ENCODE measurements at places on chromosomes 3 and 15.

GRCh38 chr3:101812895-101813294 is 33.9 kb downstream of the NXPE3 start:
- DNase-seq = no peak

- no peak for DNase-seq
Observed at GRCh38 chr3:146382386-146382785, 87.0 kb downstream of the PLSCR2 start.

- no peak for DNase-seq
Observed at GRCh38 chr15:63015618-63016017, 26.9 kb upstream of the TPM1 start.

GRCh38 chr3:30477149-30477921 is 129.1 kb upstream of the TGFBR2 start:
- no peak for DNase-seq

DNA sequence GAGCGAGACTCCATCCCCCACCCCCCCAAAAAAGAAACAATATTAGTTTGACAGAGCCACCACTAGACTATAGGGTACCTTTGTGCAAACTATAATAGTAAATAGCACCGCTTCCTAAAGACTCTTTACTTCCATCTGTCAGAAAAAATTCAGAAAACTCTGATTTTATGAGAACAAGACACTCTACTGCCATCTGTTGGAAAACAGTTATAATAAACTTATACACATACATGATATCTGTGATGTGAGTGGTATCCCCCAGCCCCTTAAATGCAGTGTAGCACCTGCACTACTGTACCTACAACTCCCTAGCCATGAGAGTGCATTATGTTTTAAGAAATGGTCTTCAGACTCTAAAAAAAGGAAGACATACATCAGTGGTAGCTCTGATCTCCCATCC is 47.1 kb upstream of the CTDSPL start:
- no peak for DNase-seq

- no peak for DNase-seq
Observed at GRCh38 chr3:4888913-4889846, 90.1 kb upstream of the BHLHE40 start.

DNA sequence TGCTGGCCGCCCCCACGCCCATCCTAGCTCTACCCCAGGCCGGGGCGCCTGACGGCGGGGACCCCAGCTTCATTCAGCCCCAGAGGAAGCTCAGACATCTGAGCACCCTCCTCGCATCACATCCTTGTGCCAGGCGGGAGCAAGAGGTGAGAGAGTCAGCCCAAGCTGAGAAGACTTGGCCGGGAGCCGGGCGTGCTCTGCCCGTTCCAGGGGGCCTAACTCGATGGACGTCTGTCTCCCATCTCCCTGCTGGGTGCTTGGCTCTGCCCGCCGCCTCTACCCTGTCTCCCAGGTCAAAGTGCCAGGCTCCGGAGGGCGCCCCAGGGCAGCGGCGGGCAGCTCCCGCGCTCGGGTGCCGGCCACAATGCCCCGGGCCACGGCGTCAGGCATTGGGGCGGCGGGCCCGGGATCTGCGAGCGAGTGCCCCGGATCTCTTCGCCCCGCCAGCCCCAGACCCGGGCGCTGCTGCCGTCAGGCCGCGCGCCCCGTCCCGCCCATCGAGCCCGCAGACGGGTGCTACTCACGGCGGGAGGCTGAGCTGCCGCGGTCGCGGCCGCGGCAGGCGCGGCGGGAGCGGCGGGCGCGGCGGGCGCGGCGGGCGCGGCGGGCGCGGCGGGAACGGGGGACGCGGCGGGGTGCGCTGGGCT is 388 bp downstream of the DAPK2 start:
- DNase-seq = no peak

DNA sequence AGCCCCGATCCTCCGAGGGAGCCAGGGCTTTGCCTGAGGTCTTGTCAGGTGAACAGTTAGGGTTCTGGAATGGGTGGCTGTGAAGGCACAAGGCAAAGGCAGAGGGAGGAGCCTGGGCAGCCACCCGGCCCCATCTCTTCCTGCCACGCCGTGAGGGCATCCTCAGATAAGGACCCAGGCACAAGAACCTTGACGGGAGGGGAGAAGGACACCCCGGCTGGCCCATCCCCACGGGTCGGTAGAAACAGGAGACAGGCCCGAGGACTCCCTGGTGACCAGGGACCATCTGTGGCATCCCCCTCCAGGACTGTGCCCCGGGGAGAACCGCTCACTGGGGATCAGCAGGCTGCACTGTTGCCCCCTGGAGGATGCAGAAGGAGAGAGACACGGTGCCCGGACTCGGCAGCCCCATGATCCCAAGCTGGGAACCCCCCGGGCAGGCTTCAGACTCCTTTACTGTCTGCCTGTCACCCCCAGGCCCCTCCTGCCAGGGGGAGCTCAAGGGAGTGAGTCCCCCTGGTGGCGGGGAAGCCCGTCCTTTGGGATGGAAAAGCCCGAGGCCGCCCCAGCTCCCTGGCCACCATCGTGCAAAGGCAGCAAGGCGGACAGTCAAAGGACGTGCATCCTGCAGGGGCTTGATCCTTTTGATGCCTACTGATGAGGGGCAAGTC is 12.3 kb upstream of the PCSK6 start:
- no peak for DNase-seq

DNA sequence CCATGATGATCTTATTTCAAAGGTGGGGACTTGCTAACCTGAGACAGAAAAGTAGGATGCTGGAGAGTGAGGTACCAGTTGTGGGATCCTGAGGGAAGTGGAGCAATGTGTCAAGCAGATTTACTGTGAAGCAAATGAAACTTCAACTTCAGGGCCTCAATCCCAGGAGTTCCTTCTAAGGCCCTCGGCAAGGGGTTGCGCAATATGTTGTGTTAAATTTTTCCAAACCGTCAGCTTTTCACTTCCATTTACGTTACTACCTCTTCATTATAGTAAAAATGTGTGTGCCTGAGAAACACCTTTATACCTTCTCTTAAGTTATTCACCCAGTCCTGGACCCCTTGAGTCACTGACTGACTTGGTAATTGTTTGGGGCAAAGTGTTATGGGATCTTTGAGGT is 42.5 kb upstream of the KCNH8 start:
- no peak for DNase-seq

- no peak for DNase-seq
Observed at GRCh38 chr3:140056047-140056446, 121.1 kb downstream of the CLSTN2 start.

DNA sequence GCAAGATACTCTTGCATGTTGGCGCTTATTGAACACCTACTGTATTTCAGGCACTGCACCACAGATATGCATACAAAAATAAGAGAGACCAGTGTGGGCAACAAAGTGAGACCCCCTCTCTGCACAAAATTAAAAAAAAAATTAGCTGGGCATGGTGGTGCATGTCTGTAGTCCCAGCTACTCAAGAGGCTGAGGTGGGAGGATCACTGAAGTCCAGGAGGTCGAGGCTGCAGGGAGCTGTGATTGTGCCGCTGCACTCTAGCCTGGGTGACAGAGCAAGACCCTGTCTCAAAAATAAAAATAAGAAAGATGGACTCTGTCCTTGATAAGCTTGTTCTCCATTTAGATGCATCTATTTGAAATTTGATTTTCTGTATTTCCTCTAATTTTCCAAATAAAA is 20.8 kb downstream of the FEM1B start:
- no peak for DNase-seq

- no peak for DNase-seq
Observed at GRCh38 chr15:54424171-54424570, 445.9 kb downstream of the UNC13C start.

- DNase-seq = no peak
Observed at GRCh38 chr3:140584549-140584948, 93.3 kb upstream of the TRIM42 start.

DNA sequence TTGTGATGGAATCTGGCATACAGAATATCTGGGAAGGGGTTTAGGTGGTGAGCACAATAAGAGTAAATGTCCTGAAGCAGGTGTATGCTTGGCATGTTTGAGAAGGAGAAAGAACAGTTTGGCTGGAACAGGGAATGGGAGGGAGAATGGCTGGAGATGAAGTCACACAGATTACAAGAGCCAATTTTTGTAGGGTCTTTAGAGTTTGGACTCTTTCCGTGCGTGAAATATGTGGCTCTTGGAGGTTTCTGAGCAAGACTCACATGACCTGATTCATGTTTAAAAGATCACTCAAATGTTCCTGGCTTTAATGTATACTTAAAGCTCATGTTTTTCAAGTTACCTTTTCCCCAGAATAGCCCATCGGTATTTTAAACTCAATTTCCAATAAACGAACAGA is 32.8 kb downstream of the SPRED1 start:
- DNase-seq = no peak
